ENCODE measurements at places on chromosomes 13 and 19.

- DNase-seq, result no peak
These were observed 27.5 kb upstream of the ANKRD10 start for GRCh38 chr13:110942248-110942981.

- no peak for DNase-seq
These were observed 40.5 kb upstream of the VSTM2B start for GRCh38 chr19:29485293-29485692.

DNA sequence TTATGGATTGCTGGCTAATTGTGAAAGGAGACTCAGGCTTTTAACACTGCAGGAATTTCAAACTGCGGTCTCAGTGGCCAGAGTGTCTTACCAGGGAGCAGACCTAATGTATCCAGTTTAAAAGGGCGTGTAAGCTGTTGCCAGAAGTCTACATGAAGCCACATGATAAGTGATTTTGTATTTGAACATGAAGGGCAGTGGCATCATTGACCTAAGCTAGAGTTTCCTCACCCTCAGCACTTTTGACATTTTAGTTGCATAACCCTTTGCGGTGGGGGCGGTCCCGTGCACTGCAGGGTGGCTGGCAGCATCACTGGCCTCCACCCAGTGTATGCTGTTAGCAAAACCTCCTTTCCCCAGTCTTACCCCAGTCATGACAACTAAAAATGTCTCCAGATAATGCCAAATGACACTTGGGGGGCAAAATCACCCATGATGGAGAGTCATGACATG, 23.7 kb upstream of the GPR18 start:
- DNase-seq, result no peak

DNA sequence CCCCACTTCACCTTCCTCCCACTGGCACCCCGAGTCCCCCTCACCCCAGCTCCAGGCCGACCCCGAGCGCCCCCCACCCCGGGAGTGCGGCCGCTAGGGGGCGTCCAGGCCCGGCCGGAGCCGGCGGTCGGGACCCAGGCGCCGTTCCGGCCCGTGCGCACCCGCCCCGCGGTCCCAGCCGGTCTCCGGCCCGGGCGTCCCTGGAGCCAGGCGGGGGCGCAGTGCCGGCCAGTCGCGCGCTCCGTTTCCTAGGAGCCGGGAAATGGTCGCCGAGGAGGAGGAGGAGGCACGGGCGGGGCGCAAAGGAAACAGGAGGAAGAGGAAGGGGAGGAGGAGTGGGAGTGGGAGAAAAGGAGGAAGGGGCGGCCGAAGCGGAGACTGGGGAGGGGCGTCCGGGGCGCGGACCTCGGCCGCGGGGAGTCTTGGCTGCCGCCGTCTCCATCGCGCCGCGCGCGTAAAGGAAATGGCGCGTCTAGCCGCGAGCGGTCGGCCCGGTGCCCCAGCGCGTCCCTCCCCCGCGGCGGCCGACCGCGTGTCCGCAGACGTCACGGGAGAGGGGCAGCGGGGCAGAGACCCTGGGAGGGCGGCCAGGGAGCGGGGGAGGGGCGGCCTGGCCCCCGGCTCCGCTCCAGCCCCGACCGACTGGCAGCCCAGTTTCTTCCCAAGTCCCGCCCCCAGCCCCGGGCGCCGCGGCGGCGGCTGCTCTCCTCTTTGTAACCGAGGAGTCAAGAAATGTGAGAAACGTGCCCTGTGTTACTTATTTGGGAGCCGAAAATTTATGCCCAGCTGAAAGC, 1.1 kb upstream of the KCTD15 start:
- peak; percentile 82 for DNase-seq

DNA sequence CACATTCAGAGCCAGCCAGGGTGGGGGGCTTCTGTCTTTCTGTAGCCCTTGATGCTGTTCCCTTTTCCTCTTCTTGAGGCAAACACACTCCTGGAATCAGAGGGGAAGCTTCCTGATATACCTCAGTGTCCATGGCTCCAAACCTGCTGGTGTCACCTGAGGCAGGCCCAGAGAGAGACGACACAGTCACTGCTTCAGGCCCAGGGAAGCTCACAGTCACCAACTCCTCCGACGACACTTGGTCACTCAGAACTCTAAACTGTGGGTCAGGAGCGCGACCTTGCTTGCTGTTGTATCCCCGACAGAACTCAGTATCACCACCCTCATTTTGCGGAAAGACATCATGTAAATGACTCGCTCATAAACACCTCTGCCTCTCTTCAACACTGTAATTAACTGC, 1.1 kb downstream of the ATP13A1 start:
- no peak for DNase-seq

DNA sequence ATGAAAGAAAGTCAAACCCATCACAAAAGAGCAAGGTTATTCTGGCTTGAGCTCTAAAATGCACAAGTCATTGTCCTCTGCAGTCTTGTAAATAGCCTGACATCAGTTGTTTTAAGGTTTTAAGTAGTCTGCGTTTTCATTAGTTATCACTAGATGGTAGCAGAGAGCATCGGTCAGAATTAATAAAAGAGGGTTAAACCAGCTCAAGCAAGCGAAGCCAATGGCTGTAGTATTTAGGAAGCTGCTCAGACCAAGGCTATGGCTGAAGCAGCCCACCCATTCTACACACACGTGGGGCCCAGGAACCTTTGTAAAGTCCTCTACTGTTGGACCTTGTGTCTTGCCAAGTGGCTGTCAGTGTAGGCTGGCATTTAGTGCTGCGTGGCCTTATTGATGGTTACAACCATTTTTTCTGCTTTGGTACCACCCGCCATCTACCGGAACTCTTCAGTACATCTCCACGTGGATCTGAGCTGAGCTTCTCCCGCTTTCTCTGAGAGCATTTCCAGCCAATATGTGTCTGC, 13.3 kb upstream of the ZNF57 start:
- peak; percentile 48 for DNase-seq

GRCh38 chr19:16862826-16863415, 25.9 kb upstream of the F2RL3 start:
- no peak for DNase-seq

DNA sequence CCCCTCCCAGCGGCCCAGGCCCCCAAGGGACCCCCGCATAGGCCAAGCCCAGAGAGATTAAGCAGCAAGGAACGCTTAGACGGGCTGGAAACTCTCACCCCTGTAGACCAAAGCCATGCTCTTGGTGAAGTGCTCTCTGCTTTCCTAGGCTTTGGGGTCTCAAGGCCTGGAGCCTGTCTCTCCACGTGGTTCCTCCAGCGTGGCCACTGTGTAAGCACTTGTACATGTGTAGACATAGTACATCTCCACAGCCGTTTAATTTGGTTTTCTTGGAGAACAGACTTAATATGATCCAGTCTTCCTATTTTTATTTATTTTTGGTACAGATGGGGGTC, 1.1 kb downstream of the NUDT19 start:
- no peak for DNase-seq

DNA sequence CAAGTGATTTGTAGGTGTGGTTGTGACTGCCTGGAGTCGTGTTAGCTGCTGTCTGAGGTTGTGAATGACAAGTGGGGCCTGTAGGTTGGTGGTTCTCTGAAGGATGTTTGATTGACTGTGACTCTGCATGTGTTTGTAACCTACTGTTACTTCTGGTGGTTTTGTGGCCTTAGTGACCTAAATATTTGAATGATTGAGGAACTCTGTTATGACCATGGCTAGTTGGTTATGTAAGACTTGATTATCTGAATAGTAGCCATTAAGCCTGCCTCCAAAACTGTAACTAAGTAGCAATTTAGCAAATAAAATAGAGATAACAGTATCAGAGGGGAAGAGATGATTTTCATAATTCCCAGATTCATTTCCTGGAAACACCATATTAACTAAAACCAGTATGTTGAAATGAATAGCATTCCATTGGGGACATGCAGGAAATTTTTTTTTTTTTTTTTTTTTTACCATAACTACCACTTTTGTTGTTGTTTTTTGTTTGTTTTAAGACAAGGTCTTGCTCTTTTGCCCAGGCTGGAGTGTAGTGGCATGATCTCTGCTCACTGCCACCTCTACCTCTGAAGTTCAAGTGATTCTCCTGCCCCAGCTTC, 865 bp downstream of the ZNF382 start:
- no peak for DNase-seq

- DNase-seq, result no peak
These were observed 20.0 kb downstream of the SIN3B start for GRCh38 chr19:16849168-16849567.

DNA sequence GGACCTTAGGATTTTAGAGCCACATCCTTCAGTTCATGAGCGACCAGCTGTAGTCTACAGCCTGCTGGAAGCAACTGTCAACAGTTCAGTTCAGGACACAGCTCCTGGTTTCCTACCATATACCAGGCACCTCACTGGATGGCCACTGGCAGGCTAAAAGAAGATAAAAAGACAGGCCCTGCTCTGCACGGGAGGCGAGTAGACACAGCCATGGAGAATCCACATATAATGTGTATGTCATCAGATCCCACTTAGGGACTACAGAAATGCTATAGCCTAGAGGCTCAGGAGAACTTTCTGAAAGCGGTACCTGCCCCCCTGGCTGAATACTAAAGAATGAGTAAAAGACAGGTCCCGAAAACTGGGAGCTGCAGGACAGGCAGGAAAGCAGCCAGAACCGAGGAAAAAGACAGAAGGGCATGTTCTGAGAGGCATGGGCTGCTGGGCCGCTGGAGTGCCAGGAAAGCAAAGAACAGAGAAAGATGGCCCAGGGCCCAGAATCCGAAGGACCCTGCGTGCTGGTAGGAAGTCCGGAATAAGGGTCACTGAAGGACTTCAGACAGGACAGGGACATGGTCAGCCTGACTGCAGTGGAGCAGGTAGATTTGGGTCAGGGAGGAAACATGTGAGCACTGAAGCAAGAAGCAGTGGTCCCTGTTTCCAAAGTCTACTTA, 23.5 kb downstream of the DZIP1 start:
- no peak for DNase-seq

DNA sequence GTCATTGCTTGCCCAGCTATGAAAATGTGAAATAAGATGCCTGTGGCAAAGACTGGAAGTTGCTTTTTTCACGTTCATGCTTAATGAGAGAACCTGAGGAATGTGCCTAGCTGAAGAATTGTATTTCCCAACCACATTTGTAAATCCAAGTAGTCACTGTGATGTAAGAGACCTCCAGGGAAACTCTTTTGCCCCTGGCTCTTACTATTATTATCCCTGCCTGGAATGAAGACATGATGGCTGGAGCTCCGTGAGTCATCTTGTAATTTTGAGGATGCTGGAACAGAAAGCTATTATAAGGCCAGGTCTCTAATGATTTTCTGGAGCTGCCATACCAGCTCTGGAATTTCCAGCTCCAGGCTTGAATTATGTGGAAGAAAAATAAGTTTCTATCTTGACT, 894.3 kb downstream of the DIAPH3 start:
- no peak for DNase-seq

DNA sequence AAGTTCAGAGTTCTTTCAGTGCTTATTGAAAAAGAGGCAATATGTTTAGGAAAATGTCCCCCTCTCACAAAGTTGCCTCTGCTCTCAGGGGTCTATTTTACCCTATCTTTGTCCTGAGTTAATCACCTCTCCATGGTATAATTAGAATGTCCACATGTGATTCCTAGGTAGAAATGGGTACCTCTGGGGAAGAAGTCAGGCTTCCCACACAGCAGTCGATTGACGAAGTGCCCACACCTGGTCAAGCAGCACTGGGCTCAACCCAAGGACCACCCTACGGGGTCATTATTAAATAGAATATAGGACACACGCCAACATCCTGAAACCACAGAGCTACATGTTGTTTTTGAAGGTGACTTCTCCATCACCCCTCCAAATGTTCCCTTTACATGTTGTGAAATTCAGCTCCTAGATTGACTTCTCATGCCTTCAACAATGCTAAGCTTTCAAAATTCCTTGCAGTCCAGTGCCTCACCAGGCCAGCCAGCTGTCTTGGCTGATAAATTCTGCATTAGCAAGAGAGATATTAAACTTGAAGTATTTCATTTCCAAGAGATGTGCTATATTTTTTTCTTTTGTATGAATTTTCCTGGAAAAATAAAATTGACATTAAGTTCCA, 43.6 kb upstream of the FAM124A start:
- DNase-seq, result no peak

- no peak for DNase-seq
These were observed 15.2 kb downstream of the SAE1 start for GRCh38 chr19:47145639-47146486.

DNA sequence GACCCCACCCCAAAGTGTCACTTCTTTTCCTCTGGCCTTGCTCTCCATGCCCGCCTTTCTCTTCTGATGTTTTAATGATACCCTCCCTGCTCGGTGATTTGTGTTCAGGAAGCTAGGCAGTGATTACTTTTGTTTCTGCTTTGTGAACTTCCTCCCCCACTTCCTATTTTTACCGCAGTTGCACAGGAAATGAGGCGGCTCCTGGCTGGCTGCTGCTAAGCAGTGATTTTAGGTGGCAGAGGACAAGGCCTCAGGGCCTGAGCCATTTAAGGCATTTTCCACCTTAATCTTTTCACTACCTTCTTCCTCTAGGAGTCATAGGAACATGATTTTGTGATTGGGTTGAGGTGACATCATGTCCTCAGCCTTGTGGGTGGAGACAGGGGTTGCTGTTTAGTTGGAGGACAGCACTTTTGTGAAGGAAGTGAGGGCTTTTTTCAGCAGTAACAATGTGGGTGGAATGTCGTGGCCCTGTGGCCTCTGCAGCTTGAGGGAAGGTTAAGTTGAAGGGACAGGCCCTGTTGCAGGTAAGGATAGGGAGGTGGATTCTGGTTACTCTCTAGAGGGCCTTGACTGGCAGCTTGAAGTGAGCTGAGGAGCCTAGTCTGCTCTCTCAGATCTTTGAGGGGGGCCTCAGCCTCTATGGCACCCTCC, 15.7 kb downstream of the GARRE1 start:
- DNase-seq, result no peak

DNA sequence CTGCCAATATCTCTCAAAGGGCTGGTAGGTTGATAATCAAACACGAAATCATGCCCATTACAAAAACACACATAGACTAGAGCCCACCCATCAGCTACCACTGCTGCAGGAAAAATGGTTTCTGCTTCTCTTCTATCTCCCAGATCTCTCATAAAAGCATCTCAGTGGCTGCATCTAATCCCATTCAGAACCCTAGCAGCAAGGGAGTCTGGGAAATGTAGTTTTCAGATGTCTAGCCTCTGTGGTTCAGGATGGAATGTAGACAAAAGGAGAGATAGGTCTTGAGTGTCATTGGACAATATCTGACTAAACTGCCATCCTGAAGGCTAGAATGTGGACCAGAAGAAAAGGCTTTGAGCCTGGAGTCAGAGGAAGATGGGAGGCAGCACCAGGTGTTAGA, 32.1 kb downstream of the RDH8 start:
- no peak for DNase-seq

DNA sequence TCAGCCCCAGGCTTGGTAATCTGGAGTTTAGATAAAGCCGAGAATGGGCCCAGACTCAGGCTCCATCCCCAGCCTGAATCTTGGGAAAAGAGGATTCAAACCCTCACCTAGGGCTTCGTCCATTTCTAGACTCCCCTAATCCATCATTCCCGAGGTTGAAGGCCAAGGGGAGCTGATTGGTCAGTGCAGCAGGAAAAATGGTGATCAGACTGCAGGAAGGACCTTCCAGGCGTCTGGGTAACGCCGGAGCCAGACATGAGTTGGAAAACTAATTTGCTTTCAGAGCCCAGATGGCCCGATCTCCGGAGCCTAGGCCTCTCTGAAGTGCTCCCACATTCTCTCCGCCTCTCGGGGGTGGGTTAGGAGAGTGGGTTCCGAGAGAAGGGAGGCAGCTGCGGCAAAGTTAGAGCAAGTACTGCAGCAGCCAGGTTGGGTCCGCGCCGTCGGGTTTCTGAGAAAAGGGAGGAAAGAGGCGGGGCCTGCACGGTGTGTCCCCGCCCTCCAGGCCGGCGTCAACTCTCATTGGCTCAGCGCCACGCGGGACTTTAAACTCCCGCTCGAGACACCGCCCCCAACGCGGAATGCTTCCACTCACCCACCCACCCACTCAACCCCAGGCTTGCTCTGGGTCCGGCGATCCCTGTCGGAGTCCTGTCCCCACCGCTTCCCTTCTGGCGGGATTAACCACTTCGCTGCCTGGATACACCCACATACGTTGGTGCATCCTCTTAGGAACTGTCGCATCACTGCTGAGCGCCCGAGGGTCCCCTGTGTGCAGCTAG, 788 bp upstream of the RTBDN start:
- DNase-seq, result no peak
